ENCODE measurements at places on chromosomes 3 and 15.

- DNase-seq: no peak
Observed at GRCh38 chr3:129031476-129032215, 28.9 kb upstream of the GP9 start.

GRCh38 chr3:171704002-171704401, 106.3 kb downstream of the PLD1 start:
- no peak for DNase-seq

GRCh38 chr3:53721187-53722119, 124.8 kb downstream of the CHDH start:
- DNase-seq: no peak

DNA sequence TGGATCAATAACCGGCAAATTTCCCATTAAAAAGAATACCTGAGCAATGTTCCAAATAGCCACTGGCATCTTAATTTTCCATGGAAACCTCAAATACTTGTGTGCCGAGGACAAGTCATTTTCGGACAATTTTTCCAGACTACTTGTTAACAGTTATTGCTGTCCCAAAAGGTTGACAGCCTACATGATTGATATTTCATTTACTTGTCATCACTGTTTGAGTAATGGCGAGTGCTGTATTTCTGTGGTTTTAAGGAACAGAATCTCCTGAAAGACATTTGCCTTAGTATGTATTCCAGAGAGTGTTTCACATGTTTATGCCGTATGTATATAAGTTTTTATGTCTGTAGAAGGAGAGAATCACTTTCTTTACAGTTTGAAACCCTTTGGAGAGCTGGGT, 36.7 kb downstream of the MAP2K5 start:
- DNase-seq: no peak

- no peak for DNase-seq
Observed at GRCh38 chr15:63049783-63050371, 7.3 kb downstream of the TPM1 start.

GRCh38 chr15:81957698-81958097, 88.1 kb downstream of the MEX3B start:
- no peak for DNase-seq

GRCh38 chr15:88252441-88252840, 4.1 kb downstream of the NTRK3 start:
- no peak for DNase-seq

GRCh38 chr15:68314563-68314962, 37.0 kb downstream of the FEM1B start:
- DNase-seq: no peak

DNA sequence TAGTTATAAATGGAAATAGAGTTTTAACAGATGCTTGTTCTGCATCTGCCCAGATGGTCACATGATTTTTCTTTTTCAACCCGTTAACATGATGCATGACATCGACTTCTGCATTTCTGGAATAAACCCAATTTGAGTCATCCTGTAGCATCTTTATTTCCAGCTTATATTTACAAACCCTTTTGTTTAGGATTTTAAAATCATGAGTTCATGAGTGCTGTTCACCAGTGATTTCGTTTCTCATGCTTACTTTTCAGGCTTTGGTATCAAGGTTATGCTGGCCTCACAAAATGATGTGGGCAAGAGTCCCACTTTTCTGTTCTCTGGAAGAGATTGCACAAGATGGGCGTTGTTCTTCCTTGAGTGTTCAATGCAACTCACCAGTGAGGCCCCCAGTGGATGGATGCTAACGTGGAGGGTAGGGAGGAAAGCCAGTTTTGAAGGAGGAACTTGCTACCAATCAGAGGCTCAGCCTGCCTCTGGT, 5.2 kb downstream of the HRH1 start:
- no peak for DNase-seq

DNA sequence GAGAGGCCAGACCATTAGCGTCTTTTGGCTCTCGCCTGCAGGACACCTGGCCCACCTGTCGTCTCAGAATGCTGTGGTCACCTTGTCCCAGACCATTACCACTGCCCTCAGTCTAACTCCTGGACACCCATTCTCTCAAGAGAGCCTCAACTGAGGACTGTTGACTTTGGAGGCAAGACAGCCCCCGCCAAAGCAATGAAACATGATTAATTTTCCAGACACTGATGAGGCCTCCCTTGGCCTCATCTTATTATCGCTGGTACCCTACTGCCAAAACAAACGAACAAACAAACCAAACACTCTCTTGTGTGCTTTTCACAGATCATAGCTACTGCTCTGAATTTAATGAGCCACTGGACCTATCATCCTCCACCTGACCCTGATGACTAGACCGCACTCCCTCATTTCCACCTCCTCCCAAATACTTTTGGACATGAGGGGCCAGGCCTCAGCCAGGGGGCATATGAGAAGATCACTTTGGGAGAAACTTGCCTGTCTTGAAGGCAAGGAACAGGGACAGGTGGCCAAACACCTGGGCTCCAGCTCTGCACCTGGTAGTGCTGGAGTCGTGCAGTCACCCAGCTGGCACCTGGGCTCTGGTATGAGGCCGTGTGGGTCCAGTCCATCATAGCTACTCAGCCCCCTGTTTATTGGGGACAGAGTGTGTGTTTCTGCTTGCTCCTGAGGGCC, 27.6 kb downstream of the ALS2CL start:
- DNase-seq: no peak

- no peak for DNase-seq
Observed at GRCh38 chr3:88918841-88919240, 188.6 kb upstream of the EPHA3 start.

GRCh38 chr15:99511866-99512661, 53.7 kb upstream of the MEF2A start:
- DNase-seq: no peak

GRCh38 chr3:71854096-71854495, 69.1 kb upstream of the PROK2 start:
- DNase-seq: no peak

- DNase-seq: no peak
Observed at GRCh38 chr3:77267589-77267988, 227.7 kb downstream of the ROBO2 start.

DNA sequence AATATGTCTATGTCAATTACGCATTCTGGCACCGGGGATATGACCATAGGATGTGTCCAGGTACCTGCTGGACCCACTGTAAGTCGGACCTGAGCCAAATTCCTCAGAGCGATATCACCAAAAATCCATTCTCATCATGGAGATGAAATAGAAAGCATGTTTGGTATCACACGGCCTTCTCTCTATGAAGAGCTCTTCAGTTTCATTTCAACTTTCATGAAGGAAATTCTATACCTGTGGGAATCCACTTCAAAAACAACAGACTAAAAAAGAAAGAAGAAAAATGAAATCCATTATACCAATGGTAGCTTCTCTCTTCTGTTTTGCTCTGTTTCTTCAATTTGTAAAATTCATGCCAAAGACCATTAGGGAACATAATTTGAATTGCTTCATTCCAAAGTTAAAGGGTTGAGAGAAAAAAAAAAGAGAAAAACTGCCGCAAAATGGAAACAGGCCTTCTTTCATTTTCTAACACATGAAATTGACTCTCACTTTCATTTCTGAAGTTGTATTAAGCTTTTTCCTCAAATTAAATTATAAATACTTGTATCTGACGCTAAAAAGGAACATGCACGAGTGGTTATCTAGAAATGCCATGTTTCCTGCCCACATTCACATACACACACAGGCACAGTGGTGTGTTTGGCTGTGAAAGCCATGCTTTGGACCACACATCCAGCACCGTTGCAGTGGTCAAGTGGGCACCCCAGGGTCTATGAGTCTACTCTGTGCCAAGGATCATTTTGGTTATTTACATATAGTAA, 46.9 kb upstream of the DIPK2A start:
- DNase-seq: no peak

- no peak for DNase-seq
Observed at GRCh38 chr3:179969525-179969924, 67.2 kb downstream of the PEX5L start.

DNA sequence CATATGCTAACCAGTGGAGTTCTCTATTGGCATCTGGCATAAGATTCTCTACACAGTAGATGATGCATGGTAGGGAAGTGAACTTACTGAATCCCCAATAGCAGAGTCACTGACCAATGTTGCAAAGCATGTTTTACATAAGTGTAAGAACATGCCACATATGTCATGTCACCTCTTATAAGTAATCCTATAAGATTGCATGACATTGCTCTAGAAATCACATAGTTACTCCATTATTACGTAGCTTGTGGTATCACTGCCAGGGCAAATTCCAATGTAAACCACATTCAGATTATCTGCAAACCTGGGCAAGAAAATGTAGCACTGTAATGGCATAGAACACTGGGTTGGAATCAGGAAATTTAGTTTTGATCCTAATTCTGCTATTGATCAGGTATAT, 198.2 kb upstream of the UMPS start:
- no peak for DNase-seq

DNA sequence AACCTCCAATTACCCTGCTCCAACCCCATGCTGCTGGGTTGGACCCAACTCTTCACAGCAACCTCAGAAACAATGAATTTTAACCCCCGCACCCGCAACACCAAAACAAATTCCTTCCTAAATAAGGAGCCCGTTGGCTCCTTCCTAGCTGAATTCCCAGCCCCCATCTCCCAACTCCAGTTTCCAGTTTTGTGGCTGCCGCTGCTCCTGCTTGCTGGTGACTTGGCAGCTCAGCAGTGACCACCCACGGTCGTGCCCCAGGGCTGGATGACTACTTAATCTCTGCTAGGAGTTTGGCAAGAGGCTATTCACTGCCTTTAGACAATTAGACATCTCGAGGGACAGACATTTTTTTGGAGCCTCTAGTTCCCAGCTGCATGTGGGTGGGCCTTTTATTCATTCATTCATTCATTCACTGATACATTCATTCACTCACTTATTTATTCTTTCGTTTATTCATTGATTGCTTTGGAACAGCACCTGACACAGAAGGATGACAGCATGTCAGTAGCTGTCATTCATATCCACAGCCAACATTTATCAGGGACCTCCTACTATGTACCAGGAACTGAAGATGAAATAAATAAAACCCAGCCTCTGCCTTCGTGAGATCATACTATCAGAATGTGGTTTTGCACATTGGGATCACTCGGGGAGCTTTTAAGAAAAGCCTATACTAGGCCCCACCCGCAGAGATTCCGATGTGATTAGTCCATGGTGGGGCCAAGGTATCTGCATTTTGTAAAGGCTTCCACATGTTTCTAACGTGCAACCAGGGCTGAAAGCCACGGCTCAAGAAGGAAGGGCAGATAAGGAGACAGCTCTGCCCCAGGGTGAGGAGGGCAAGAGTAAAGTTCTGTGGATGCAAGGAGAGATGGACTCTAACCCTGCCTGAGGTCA, 256.5 kb downstream of the SHQ1 start:
- peak; percentile 73 for DNase-seq

DNA sequence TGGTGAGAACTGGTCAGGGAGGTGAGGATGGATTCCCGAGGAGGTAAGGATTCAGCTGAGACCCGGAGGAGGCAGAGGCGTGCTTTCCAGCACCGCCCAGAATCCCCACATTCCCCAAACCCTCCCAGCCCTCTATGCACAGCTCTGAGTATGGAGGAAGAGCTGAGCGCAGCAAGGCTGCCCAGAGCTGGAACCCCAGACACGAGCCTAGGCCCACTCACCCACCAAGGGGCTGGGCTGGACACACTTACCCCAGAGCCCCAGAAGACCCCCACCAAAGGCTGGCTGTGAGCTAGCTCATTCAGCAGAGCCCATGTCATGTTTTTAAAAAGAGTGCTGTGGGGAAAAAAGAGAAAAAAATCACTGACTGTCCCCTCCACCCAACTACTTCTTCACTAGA, 271.5 kb downstream of the XXYLT1 start:
- DNase-seq: no peak

DNA sequence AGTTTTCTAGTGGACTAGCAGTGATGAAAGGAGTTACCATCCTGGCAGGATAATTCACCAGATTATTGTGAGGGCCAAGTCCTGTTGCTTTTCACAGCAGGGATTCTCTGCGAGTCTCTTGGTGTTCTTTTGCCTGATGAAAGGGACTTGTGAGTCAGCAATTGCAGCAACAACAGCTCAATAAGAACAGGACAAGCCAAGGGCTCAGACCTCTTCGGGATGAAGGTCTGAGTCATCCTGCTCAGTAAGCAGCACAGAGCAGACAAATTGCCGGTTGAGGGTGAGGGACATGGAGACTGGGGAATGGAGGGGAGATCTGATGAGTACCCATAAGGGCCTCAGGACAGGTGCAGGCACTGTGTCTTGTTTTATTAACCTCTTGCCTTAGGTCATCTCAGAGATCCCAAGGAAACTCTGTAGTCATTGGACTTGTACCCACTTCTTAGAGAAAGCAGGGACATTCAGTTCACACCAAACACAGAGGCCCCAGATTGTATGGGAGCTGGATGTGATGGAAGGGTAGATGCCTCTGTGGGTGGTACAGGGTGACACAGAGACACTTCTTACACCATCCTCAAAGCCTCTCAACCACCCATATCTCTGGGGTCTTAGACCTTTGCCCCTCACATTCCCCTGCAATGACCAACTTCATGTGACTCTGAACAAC, 173.8 kb upstream of the TLE3 start:
- DNase-seq: peak; percentile 96

- no peak for DNase-seq
Observed at GRCh38 chr3:71330909-71331308, 252.6 kb downstream of the FOXP1 start.

- DNase-seq: no peak
Observed at GRCh38 chr3:72523429-72524151, 324.7 kb downstream of the SHQ1 start.

- DNase-seq: no peak
Observed at GRCh38 chr3:33904730-33905129, 106.3 kb downstream of the PDCD6IP start.

DNA sequence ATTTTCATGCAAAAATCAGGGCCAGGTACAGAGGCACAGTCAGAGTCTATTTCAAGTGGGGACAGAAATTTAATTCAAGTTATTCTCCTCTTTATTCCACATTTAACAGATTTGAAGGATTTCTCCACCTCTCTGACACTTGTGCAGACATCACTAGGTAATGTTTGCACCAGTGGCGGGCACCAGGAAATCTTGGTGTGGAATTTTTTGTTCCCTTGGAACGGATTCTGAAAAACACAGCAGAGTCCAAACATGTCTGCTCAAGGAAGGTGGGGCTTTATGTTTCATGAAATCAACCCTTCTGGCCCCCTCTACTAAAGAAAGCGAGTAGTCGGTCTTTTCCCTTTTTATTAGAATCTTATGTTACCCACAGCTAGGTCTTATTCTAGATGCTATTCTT, 271.2 kb upstream of the MDFIC2 start:
- DNase-seq: no peak

DNA sequence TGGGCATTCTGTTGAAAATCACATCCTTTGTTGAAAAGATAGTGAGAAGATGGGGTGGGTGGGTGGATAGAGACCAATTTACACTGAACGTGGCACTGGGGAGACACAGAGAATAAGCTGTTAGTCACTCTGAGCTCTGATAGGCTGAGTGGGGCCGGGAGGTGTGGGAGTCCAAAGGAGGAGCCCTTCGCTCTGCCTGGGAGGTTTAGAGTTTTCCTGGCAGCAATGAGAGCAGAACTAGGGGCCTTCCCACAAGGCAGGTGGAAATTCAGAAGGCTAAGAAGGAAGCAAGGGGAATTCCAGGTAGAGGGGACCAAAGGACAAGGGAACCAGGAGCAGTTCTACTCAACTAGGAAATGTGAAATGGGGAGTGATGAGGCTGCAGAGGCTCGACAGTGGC, 272.7 kb downstream of the RPLP1 start:
- DNase-seq: no peak

- no peak for DNase-seq
Observed at GRCh38 chr3:134313847-134314587, 60.2 kb downstream of the AMOTL2 start.

- no peak for DNase-seq
Observed at GRCh38 chr15:49037546-49037940, 8.7 kb downstream of the SECISBP2L start.

Data from kidney epithelial cell (primary cell).